ENCODE measurements at places on chromosomes 11 and 22.

GRCh38 chr11:119345685-119346084, 820 bp downstream of the MFRP start:
- no peak for DNase-seq

GRCh38 chr11:121999651-122000050, 116.4 kb downstream of the BLID start:
- DNase-seq, result no peak

- no peak for DNase-seq
These were observed 44.6 kb upstream of the PPARA start for GRCh38 chr22:46105494-46106278.

DNA sequence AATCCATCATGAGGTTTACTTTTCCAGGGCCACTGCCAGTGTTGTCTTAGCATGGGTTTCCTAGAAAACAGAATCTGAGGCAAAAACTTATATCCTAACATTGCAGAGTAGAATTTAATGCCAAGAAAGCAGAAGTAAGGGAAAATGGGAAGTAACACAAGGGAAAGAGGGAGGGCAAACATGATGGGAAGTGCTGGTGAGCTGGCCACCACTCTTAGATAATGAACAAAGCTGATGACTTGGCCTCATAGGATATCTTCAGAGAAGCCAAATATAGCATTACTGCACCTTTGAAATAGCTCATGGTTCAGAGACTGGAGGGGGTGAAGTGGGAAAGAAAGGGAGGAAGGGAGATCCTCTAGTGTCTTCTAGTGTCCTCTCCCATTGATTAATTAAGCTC, 24.8 kb upstream of the CALCB start:
- DNase-seq, result no peak

DNA sequence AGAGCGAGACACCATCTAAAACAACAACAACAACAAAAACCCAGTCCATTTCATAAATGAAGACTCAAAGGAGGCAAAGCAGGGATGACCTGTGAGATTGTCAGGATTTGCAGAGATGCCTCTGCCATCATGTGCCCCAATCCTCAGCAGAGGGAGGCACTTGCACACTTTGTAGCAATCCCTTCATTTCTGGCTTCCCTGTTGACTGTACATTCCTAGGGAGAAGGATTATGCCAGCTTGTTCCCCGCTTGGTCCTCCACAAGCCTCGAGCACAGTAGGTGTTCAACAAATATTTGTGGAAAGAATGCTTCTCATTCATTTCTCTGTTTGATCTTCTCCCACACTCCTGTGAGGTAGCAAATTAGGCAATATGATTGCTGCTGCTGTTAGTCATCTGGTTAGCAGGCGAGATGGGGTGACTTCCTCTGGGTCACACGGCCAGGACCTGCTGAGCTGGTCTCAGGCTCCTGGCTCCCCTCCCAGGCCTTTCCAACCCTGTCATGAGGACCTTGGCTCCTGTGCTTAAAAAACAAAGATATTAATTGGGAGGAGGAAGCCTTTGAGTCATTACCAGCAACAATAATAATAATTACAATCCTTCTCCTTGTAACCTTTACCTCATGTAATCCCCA, 34.1 kb downstream of the LIF start:
- no peak for DNase-seq

DNA sequence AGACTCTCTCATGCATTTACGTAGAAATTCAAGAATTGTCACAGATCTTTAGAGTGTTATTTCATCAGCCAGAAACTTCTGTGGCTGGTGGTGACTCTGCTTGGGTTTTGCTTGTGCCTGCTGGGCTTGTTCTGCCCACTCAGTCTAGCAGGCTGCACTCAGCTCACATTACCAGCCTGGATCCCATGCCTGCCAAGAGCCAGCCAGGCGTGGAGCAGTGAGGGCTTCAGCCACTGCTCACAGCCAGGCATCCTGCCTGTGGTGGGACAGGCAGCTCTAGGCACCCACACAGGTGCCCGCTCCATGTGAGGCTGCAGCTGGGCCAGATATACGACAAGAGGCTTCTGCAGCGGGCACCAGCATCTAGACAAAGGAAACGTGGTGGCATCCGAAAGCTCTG, 1213.3 kb upstream of the RAG2 start:
- no peak for DNase-seq

DNA sequence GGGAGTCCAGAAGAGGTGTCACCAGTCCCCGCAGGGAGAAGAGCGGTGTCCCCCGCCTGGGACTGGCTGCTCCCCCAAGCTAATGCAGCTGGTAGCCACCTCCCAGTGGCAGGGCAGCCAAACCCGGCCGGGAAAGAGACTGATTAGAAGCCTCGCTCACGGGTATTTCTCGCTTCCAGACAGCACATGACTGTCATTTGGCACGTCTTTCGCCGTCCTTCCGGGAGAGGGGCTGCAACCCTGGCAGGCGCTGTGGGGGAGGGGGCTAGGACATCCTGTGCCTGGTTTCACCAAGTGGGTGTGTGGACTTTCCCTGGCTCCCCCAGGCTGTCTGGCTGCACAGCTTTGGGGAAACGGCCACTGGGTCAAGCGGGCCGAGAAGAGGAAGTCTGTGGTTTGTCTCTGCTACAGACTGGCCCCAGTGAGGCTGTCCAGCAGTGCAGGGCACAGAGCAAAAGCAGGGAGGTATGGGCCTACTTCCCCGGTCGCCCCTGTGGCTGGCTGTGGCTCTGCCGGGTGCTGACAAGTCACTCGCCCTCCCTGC, 3.8 kb downstream of the CD81 start:
- DNase-seq, result no peak

Measured in stimulated activated CD8-positive, alpha-beta memory T cell treated with anti-CD3 and anti-CD28 coated beads, Interleukin-7, amount 100 ng/mL, for 4 hours (primary cell).